Activated CD8-positive, alpha-beta T cell treated with anti-CD3 and anti-CD28 coated beads for 36 hours (primary cell): ENCODE measurements at places on chromosomes 11 and 22. TPM values are rescaled to one million over a fixed set of nuclear protein-coding genes. Genes with fewer than 3 reads are reported as not detected.
A peak's percentile ranks its signal among the peaks of the same experiment; 100 is the strongest.

The SCGB1D2 gene
- not detected for total RNA-seq

The LYVE1 gene
- total RNA-seq, result not detected

The DMC1 gene
- 15.1 TPM for total RNA-seq

The IGLL1 gene
- total RNA-seq, result not detected

The PAMR1 gene
- not detected for total RNA-seq

The DSCAML1 gene
- 0.29 TPM for total RNA-seq

GRCh38 chr11:56764976-56765375 lies 16.5 kb upstream of the OR9G4 start:
- no peak for DNase-seq

- DNase-seq, result no peak
Observed at GRCh38 chr11:35559949-35560348, 34.5 kb upstream of the PAMR1 start.

DNA sequence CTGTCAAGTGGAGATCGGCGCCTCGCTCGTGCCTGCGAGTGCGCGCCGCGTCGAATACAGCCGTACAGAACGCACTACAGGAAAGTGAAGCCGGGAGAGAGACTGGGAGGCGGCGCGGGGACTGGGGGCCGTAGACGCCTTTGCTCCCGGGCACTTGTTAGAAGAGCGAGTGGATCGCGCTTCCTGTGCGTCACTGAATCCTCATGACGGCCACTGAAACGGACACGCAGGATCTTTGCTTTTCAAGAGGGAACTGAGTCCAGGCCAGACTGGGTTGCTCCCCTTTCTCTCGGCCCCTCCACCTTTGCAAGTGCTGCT lies 314 bp downstream of the RIC8A start:
- no peak for DNase-seq

GRCh38 chr11:67240576-67241389 lies 25.5 kb upstream of the GRK2 start:
- peak; percentile 94 for DNase-seq

DNA sequence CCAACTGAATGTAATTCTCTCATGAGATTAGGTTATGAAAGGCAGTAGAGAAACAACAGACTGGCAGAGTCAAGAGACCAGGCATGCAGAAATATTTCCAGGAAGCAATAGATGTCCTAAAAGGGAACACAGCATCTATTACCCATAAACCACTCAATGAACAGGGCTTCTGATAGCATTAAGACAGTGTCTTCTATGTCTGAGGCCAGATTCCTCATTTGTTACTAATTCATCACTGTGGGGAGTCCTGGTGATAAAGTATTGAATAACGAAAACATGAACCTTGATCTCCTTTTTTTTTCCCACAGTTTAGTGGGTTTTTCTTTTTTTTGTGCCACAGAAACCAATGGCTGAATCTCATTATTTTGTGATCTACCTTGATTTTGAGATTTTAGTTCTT lies 339.0 kb downstream of the METTL15 start:
- DNase-seq, result no peak

- no peak for DNase-seq
Observed at GRCh38 chr22:38300946-38301345, 16.3 kb downstream of the CSNK1E start.

- no peak for DNase-seq
Observed at GRCh38 chr11:94447149-94447548, 45.9 kb upstream of the GPR83 start.

GRCh38 chr11:27192184-27192583 lies 151.6 kb downstream of the BBOX1 start:
- no peak for DNase-seq

DNA sequence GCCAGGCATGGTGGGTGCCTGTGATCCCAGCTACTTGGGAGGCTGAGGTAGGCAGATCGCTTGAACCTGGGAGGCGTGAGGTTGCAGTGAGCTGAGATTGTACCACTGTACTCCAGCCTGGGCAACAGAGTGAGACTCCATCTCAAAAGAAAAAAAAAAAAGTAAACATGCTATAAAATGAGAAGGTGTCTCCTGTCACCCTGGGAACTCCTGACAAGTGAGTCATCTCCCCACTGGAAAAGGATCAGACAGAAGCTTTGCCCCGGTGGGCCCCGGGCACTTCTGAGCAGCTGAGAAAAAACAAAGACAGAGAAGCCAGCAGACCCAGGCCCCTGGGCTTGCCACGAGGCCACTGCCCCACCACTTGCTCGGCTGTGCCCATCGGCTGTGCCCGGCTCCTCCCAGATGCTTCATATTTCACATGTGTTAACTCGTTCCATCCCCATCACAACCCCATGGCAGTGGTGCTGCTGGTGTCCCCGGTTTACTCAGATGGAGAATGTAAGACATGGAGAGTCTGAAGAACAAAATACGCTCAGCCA lies 22.3 kb downstream of the TTLL1 start:
- DNase-seq, result no peak

DNA sequence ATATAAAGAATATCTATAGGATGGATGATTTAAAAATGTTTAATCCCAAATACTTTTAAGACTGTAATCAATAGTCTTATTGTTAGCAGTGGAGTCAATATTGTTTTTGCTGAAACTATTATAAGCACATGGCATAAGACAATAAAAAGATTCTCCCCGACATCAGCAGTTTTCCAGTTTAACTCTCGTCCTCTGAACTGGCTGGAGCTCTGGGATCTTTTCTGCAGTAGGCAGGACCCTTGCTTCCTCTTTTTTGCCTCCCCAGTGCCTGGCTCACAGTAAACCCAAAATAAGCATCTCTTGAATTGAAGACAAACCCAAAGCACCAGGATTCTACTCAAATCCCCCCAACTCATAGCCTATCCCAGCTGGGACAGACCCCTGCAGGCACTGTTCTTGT lies 32.9 kb downstream of the KCNJ1 start:
- DNase-seq, result no peak
